Mammary microvascular endothelial cell (primary cell): ENCODE measurements at places on chromosomes 12 and 14. TPM values are rescaled to one million over a fixed set of nuclear protein-coding genes. Genes with fewer than 3 reads are reported as not detected.

CCDC184 gene
- not detected in 2 replicates for total RNA-seq

SMIM41 gene
- not detected in 2 replicates for total RNA-seq

LMNTD1 gene
- total RNA-seq: 0.07 TPM in 1 of 2 replicates, not detected in the other

CIROP gene
- total RNA-seq: not detected in 2 replicates

MGST1 gene
- total RNA-seq: 28.5 and 34.8 TPM in 2 replicates

BCL11B gene
- total RNA-seq: 0.13 TPM in 1 of 2 replicates, not detected in the other

CFAP54 gene
- total RNA-seq: 3.7 and 4.2 TPM in 2 replicates

RHOJ gene
- 20.3 and 24.3 TPM in 2 replicates for total RNA-seq

TTC9 gene
- 0.05 TPM in 1 of 2 replicates, not detected in the other for total RNA-seq

TUBA1B gene
- 3,914 and 4,040 TPM in 2 replicates for total RNA-seq

HELB gene
- total RNA-seq: 0.64 and 0.73 TPM in 2 replicates

ZBTB42 gene
- total RNA-seq: 3.2 and 5.5 TPM in 2 replicates

PRB3 gene
- not detected in 2 replicates for total RNA-seq

AICDA gene
- total RNA-seq: not detected in 2 replicates

RNASE9 gene
- total RNA-seq: not detected in 2 replicates

C12orf43 gene
- 17.4 and 20.2 TPM in 2 replicates for total RNA-seq

ACRBP gene
- 0.27 and 0.84 TPM in 2 replicates for total RNA-seq

WIF1 gene
- total RNA-seq: not detected in 2 replicates

PIWIL1 gene
- total RNA-seq: not detected in 2 replicates

WSCD2 gene
- total RNA-seq: not detected in 2 replicates

AKAP5 gene
- 0.07 and 0.34 TPM in 2 replicates for total RNA-seq

GPR65 gene
- total RNA-seq: under 0.01 and 0.13 TPM in 2 replicates

SOAT2 gene
- total RNA-seq: not detected in 2 replicates

RPS6KL1 gene
- 11.1 and 14.0 TPM in 2 replicates for total RNA-seq

TSPAN8 gene
- not detected in 2 replicates for total RNA-seq

FANCM gene
- 7.2 and 7.6 TPM in 2 replicates for total RNA-seq

EEA1 gene
- 16.2 and 17.2 TPM in 2 replicates for total RNA-seq

NDRG2 gene
- 0.69 TPM in 1 of 2 replicates, not detected in the other for total RNA-seq

PRKCH gene
- total RNA-seq: 104 and 107 TPM in 2 replicates

PIP4P1 gene
- total RNA-seq: 13.5 and 16.1 TPM in 2 replicates

GUCY2C gene
- not detected in 2 replicates for total RNA-seq

PPP1R3E gene
- total RNA-seq: 1.00 and 2.1 TPM in 2 replicates

SLC6A13 gene
- total RNA-seq: not detected in 2 replicates

PTPN6 gene
- 1.2 and 5.3 TPM in 2 replicates for total RNA-seq

RNASE1 gene
- 182 and 221 TPM in 2 replicates for total RNA-seq

KRT82 gene
- total RNA-seq: not detected in 2 replicates

GLS2 gene
- not detected in 2 replicates for total RNA-seq

RPGRIP1 gene
- total RNA-seq: 0.05 TPM in 1 of 2 replicates, not detected in the other

CLEC4C gene
- not detected in 2 replicates for total RNA-seq

TMEM30B gene
- 0.10 and 0.20 TPM in 2 replicates for total RNA-seq

TMEM119 gene
- total RNA-seq: 0.94 TPM in 1 of 2 replicates, not detected in the other

VTI1B gene
- 40.8 and 45.3 TPM in 2 replicates for total RNA-seq

GALNT8 gene
- total RNA-seq: not detected in 2 replicates

CARMIL3 gene
- 0.05 TPM in 1 of 2 replicates, not detected in the other for total RNA-seq

MYF5 gene
- not detected in 2 replicates for total RNA-seq

DCN gene
- total RNA-seq: 0.44 TPM in 1 of 2 replicates, not detected in the other

NRXN3 gene
- total RNA-seq: 0.27 and 0.49 TPM in 2 replicates

BHLHE41 gene
- total RNA-seq: 1.6 and 4.4 TPM in 2 replicates

MYH6 gene
- 0.05 TPM in 1 of 2 replicates, not detected in the other for total RNA-seq

RDH12 gene
- not detected in 2 replicates for total RNA-seq

TUBA1C gene
- total RNA-seq: 1,170 and 1,280 TPM in 2 replicates
